Activated naive CD4-positive, alpha-beta T cell (primary cell): ENCODE measurements at places on chromosomes 7 and 10.

DNA sequence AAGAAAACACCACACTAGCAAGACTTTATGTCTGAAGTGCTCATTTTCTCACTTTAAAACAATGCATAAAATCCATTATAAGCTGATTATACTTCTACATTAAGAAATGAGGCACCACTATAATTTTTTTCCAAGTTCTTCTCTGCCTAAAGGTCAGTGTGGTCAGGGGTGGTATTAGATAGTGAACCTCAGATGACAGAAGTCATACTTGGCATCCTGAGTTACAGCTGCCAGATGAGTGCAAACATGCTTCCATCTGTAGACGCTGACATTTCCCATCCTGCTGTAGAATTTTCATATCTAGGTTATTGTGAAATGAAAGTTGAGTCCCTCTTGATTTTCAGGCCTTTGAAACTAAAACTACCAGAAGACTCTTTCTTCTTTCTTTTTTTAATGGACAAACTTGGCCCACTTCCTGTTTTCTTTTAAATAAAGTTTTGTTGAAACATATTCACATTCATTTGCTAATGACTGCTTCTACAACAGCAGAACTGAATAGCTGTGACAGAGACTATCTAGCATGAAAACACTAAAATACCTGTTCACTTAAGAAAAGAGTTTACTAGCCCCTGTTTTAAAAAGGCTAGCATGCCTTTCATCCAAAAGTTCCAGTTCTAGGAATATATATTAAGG, 900.8 kb downstream of the XPNPEP1 start:
- DNase-seq, result no peak

DNA sequence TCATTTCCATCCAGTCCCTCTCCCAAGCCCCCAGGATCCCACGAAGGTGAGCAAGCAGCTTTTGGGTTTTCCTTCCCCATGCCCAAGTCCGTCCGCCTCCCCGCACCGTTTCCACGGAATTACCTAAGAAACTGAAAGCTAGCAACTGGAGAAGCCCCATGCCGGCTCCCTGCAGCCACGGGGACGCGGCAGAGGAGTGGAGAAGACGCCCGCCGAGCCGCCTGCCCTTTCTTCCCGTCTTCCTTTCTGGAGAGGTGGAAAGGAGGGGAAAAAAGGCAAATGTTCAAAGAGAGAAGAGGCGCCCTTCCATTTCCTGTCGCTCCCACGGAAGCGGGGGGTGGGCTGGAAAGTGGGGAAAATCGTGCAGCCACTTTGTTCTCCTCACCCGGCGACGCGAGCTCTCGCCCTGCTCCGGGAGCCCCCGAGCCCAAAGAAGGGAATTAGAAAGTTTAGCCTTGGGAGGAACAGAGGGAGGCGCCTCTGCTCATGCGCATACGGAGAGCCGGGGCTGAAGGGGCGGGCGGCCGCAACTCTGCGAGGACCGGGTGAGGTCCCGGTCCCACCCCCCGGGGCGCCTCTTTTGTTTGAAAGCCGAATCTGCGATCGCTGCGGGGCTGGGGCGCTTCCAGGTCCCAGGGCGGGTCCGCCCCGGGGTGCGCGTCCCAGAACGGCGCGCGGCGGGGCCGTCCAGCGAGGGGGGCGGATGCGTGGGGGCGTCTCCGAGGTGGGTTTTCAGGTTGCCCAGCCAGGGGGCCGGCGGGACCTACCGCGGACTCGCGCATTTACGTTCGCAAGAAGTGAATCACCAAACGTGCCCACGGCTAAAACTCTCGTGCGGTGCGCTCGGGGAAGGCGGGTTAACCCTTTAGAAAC, at the start of gene LAMB1:
TSS of gene LAMB1 (minus strand) at position 436 of the 873 bp plus-strand sequence. CDS start at position 160, 276 bp downstream.
- DNase-seq, result no peak

GRCh38 chr7:136198168-136198567, 221.0 kb upstream of the MTPN start:
- no peak for DNase-seq

- no peak for DNase-seq
These were observed 3.1 kb upstream of the PKD1L1 start for GRCh38 chr7:47951374-47951773.

DNA sequence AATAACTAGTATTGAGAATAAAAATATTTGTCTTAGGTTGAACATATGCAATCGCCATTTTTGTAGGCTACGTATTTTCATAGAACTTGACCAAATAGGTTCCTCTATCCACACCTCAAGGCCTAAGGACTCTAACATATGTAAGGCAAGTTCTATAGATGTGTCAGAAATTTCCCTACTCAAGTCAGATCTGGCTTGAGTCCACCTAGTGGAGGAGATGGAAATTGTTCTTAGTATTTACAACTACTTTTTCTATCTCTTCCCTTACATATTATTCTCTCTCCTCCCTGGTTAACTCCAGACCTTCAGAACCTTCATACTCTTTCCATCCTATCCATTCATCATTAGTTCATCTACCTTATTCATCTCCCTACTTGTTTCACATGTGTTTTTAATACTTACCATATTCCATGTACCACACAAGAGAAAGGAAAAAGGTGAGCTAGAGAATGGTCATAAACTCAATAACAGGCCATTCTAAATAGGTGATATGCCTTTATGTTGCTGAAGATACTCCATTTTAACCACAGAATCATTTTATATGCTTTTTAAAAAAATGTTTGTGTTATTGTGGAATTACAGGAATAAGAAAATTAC, 174.5 kb upstream of the HDAC9 start:
- DNase-seq, result no peak

GRCh38 chr10:110421512-110422138, 76.1 kb upstream of the DUSP5 start:
- DNase-seq, result no peak

DNA sequence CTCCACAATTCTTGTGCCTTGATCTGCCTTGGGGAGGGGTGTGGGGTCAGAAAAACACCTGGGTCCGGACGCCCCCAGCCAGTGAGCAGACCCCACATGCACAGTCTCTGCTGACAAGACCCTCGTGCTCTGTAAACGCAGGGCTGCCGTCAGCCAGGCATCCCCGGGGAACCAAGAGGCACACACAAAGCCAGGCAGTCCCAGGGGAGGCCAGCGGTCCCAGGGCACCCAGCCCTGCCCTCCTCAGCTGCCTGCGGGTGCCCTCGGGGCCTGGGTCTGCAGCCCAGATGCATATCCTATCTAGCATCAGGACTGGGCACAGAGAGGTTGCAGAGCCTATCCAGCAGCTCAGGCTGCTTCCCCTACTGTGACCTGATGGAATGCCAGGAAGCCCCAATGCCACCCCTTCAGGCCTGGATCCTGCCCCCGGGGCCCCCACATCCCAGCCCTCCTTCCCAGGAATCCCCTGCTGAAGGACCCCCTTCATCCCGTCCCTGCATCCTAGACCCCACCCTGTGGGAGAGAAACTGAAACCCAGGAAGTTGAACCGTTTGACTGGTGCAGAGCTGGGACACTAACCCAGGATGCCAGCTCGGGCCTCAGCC, 92.4 kb downstream of the MICALL2 start:
- DNase-seq, result no peak

DNA sequence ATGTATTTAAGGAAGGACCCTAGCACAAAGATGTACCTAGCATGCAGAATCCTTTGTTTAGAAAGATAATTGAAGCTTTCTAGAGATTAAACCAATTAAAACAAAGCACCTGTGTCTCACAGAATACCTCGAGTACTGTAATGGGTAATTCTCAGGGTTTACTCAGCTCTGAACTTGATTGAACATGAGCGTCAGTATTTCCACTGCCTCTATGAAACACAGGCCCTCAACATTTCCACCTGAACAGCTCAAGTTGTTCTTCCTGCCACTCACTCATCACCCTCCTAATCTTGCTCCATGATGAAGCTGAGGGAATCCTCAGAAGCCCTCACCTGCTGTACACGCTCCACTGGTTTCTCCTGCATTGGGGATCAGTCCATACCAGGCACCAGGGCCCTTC, 33.7 kb upstream of the FZD1 start:
- no peak for DNase-seq

- DNase-seq, result no peak
These were observed 1.2 kb upstream of the IDI1 start for GRCh38 chr10:1050145-1050544.

GRCh38 chr7:90773269-90773668, 177.1 kb downstream of the CDK14 start:
- no peak for DNase-seq

DNA sequence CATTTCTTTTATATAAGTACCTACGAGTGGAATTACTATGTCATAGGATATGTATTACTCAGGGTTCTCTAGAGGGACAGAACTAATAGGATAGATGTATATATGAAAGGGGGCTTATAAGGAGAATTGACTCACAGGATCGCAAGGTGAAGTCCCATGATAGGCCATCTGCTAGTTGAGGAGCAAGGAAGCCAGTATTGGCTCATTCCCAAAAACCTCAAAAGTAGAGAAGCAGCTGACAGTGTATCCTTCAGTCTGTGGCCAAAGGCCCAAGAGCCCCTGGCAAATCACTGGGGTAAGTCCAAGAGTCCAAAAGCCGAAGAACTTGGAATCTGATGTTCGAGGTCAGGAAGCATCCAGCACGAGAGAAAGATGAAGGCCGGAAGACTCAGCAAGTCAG, 59.8 kb downstream of the GALNT17 start:
- no peak for DNase-seq

GRCh38 chr10:129334266-129334665, 132.8 kb upstream of the MGMT start:
- no peak for DNase-seq

GRCh38 chr7:27251136-27251651, 8.6 kb downstream of the EVX1 start:
- DNase-seq, result no peak

- no peak for DNase-seq
These were observed 145.0 kb downstream of the RNF216 start for GRCh38 chr7:5636446-5636835.

DNA sequence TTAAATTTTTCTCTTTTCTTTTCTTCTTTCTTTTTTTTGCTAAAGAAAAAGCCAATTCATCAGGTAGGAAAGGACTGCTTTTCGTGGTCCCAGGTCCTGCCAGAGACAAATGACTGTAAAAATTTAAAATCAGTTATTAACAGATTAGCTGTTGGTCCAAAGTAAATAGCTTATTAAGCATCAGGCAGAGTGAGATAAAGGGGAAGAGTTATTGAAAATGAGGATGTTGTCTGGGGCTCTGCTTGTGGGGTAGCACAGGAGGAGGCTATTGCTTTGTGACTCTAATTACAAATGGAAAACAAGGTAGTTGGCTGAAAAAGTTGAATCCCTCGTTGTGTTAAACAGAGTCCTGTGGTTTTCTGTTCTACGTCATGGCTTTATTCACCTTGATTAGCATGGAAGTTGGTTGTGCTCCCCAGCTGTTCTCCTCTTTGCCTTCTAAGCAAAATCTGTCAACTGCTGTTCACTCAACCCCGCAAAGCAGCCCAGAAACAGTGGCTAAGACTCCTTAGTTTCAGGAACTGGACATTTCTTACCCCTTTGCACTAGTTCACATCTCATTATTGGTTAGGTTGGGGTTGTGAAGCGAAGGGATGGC, 128.9 kb downstream of the SNX10 start:
- no peak for DNase-seq

GRCh38 chr7:143183024-143183423, at the start of gene TAS2R39:
TAS2R39 (plus strand) TSS chr7:143183419; CDS start chr7:143183419, 0 bp downstream.
- DNase-seq, result no peak

DNA sequence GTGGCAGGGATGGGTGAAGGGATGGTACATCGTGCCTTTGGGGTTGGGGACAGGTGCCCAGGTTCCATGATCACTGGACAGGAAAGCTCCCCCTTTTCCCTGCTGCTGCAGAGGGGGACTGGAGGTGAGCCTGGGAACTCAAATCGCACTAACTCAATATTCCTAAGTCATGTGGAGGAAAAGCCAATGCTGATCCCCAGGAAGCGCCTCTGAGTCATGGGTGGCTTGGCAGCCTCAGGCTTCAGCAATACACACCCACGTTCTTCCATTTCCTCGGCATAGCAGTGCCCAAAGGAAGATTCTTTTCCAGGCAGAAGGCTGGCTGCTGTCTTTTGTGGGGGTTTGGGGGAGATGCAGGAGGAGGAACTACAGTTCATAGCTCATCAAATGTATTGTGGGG, 165.8 kb downstream of the CCDC3 start:
- DNase-seq, result no peak
